ENCODE measurements at places on chromosomes 16 and 17.

DNA sequence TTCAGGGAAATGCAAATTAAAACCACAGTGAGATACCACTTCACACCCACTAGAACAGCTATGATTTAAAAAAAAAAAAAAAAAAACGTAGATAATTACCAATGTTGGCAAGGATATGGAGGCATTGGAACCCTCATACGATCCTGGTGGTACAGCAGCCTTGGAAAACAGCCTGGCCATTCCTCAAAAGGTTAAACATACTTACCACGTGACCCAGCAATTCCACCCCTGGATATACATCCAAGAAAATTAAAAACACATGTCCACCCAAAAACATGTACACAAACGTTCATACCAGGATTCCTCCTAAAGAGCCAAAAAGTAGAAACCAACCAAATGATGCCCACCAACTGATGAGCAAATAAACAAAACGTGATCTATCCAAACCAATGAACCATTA, 68.1 kb downstream of the GAS7 start:
- DNase-seq: peak; percentile 75

DNA sequence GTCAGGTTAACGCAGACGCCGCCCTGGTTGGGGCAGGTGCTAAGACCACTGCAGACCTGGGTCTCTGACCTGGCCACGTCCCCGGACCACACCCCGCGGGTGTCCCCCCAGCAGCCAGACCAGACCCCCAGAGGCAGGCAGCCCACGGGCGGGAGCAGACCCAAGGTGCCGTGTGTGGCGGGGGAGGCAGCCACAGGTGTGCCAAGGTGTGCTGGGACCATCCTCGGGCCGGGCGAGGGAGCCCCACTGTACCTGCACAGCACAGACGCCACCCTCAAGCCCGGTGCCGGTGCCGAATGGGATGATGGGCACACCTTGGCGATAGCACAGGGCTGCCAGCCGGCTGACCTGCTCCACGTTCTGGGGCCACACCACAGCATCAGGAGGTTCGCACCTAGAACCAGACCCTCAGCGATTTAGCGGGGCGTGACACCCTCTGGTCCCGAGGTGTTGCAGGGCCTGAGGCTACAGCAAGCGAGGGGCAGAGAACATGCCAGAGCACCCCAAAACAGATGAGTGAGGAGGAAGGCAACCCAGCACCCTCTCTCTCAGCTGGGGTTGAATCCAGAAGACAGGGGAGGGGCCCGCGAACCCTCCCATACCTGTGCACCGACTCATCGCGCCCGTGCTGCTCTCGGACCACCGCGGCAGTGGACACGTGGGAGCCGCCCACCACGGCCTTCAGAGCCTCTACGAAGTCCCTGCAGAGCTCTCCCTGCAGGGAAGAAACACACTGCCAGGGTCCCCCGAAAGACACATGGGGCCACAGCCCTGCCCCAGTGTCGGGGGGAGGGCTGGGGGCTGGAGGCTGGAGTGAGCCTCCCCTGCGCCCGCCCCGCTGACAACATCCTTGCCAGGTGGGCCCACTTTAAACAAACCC, 1.4 kb downstream of the LDHD start:
- DNase-seq: no peak

DNA sequence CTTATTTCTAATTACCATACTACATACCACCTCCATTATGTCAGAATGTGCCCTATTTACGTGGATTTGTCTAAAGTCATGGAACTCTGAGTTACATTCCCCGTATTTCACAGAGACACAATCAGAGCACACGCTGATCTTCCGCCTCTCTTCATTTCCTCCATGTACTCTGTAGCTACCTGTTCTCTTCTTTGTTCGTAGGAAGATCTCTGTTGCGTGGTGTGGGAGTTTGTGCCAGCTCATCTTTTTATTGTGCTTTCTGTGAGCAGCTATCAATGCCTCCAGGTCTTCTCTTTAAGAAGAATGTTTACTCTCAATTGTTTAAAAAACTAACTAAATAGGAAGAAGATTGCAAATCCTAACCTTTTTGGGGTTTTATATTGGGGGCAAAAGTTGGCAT, 26.9 kb downstream of the NLRC5 start:
- no peak for DNase-seq

DNA sequence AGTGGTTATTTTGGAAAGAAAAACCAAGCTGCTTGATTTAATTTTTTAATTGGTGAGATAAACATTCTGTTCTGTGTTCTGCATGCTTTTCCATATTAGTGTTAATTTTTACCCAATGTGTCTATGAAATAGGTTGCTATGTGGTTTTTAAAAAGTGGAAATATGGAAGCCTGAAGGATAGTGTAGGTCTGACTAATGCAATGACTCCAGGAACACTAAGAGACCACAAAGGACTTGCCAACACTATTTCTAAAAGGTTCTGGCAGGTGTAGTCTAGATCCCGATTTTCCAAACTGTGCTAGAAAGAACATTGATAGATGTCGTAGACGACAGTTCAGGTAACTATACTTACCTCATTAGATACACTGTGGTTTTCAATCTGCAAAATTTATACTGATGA, 877.4 kb upstream of the GOT2 start:
- no peak for DNase-seq

DNA sequence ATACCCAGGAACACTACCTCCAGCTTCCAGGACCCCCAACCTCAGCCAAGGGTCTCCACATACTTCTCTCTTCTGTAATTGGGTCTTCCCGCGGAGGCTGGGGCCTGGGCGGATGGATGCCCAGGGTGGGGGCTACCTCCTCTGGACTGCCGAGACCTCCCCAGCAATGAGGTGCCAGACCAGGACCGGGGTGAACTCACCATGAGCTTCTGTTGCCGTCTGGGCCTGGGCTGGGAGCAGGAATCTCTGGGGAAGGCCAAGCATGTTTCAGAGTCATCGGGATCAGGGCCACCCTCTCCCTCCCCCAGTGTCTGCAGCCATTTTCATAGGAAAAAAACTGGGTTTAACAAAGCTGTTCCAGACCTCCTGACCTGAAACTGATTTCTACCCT, 10.3 kb upstream of the BAHCC1 start:
- no peak for DNase-seq

DNA sequence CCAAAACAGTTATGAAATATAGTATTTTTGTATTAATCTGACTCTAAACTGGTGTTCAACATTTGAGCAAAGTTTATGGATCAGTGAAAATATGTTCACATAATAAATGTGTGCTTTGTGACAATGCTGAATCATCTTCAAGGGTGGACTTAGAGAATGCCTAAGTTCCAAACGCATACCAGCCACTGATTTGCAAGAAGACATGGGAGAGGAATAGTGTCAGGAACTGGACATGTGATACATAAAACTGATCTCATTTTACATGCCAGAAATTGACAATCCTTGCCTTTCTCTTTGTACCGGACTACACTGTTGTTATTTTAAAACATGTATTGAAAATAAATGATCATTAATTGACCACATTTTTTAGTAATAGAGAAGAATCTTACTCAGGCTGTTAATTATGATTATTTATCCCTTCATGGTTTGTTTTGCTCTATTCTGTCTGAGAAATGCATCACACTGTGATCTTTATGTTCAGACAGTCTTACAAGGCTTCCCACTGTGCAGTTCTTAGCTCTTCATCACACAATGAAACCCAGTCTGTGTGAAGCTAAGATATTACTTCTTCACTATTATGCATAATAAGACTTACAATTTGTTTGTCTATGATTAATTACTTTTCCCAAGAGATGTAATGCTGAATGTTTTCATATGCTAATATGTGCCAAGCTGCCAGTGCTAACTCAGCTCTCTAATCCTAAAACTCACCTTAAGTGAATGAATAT, 1180.6 kb upstream of the CDH8 start:
- no peak for DNase-seq

DNA sequence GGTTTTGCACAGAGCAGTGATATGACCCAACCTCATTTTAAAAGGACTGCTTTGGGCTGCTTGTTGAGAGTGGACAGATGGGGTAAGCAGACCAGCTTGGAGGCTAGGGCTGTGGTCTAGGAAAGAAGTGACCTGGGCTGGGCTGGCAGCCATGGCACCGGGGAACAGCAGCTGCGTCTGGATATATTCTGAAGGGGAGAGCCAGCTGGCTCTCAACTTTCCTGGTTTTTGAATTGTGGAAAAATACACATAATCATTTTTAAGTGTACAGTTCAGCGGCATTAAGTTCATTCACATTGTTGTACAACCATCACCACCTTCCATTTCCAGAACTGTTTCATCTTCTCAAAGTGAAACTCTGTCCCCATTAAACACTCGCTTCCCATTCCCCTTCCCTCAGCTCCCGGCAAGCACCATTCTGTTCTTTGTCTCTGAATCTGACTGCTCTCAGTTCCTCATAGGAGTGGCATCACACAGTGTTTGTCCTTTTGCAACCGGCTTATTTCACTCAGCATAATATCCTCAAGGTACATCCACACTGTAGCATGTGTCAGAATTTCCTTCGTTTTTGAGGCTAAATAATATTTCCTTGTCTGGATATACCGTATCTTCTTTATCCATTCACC, 113.2 kb downstream of the SPECC1 start:
- no peak for DNase-seq

GRCh38 chr16:8622315-8622656, 788 bp downstream of the METTL22 start:
- DNase-seq: no peak
